ENCODE measurements at places on chromosomes 3 and 15.
A peak's percentile ranks its signal among the peaks of the same experiment; 100 is the strongest.

- DNase-seq: no peak
These were observed 136.2 kb downstream of the LRTM1 start for GRCh38 chr3:54791501-54792156.

DNA sequence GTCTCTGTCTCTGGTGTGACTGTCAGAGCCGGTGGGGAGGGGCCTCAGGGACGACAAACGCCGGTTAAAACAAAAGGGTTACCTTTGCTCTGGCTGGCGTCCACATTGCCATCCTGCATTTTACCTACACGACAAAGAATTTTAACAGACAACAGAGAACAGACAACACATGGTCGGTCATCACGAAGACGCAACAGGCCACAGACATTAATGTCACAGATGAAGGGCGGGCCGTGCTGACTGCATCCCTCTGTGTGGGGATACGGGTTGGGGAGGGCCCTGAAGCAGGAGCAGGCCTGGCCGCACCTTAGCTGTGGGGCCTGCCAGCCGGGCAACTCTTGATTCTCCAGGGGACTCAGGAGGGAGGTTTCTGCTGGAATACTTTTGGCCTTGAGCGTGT lies 58.2 kb upstream of the SEC13 start:
- no peak for DNase-seq

- DNase-seq: peak; percentile 38
These were observed 5.1 kb upstream of the SLC25A38 start for GRCh38 chr3:39378088-39378487.

- no peak for DNase-seq
These were observed 60.7 kb downstream of the UBE2E2 start for GRCh38 chr3:23263796-23264195.

DNA sequence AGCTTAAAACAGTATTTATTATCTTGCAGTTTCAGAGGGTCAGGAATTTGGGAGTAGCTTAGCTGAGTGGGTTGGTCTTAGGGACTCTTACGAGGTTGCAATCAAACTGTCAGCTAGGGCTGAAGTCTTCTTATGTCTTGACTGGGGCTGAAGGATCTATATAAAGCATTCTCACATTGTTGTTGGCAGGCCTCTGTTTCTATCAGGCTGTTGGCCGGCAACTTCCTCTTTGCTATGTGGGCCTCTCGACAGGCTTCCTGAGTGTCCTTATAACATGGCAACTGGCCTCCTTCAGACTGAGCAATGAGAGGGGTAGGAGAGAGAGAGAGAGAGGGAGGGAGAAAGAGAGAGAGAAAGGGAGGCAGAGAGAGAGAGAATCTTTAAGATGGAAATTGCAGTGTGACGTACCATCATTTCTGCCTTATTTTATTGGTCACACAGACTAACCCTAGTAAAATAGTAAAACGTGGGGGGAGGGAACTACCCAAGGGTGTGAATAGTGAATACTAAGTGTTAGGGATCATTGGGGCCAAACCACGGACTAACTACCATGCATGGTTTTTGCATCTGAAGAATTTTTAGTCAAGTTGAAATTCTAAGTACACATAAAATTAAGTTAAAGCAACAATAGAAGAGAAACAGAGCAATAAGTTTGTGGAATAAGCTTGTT lies 16.1 kb downstream of the FGF7 start:
- DNase-seq: peak; percentile 43

- no peak for DNase-seq
These were observed 165.3 kb downstream of the GOLIM4 start for GRCh38 chr3:167930453-167930852.

- DNase-seq: peak; percentile 20
These were observed 75.3 kb upstream of the BOC start for GRCh38 chr3:113136071-113136470.

- no peak for DNase-seq
These were observed 49.1 kb upstream of the TLE3 start for GRCh38 chr15:70146771-70147170.

Measured in endothelial cell of umbilical vein (primary cell).